ENCODE measurements at places on chromosomes 2 and 18. TPM values are rescaled to one million over a fixed set of nuclear protein-coding genes. Genes with fewer than 3 reads are reported as not detected.

- peak; percentile 63 for DNase-seq
These were observed 795 bp upstream of the SETBP1 start for GRCh38 chr18:44679914-44680272.

DNA sequence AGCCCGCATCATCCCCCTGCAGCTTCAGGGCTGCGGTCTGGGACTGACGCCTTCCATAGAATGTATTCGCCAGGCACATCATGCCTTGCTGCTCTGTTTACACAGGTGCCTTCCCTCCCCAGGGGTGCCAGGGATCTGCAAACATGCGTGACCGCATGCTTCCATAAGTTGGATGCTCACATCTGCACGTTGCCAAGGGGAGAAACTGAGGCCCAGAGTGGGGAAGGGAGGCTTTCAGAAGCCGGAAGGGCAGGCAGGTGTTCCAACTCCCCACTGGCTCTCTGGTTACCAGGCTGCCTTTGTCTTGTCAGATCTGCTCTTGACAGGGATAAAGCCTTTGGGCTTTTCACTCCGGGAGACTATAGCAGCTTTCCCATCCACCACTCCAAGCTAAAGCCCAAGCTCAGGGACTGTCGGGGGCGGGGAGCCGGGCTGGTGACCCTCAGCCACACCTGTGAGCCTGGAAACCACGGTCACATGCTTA lies 125.8 kb upstream of the TNP1 start:
- no peak for DNase-seq

DNA sequence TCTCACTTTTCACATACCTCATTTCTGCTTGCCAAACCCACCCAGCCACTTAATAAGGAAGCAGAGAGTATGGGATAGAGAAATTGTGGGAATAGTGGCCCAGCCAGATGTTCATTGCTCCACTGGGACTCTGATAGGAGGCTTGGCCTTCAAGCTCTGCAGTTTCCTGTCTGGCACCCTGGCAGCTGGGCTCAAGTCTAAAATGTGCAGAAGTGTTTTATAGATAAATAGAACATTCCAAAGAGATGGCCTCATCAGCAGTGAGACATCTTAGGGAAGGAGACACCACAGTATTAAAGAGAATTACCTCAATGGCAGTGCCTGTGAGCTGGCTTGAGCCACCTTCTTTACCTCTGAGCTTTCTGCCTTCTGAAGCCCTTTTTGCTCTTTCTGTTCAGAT lies 24.7 kb downstream of the COPS7B start:
- no peak for DNase-seq

Gene ABCB11
- total RNA-seq, result not detected

Gene ARL6IP6
- 12.2 TPM for total RNA-seq

Data from aorta (tissue), 5 donors.